CD4-positive, alpha-beta T cell (primary cell): ENCODE measurements at places on chromosomes 1 and 21.

DNA sequence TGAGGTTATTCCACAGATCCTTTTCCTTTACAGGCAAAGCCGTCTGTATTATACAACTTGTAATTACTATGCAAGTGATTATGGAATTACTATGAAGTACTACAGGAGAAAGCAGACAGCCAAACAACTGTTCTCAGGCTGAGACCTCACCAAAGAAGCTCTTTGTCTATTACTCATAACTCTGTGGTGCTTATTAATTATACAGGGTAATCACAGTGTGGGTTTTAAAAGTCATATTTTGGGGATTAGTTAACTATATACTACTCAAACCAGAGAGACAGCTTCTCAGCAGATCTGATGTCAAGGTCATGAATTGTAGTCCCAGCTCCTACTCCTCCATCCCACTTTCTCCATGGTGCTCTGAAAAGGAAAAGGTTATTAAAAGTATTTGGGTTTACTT, 49.6 kb downstream of the CTTNBP2NL start:
- no peak for DNase-seq

DNA sequence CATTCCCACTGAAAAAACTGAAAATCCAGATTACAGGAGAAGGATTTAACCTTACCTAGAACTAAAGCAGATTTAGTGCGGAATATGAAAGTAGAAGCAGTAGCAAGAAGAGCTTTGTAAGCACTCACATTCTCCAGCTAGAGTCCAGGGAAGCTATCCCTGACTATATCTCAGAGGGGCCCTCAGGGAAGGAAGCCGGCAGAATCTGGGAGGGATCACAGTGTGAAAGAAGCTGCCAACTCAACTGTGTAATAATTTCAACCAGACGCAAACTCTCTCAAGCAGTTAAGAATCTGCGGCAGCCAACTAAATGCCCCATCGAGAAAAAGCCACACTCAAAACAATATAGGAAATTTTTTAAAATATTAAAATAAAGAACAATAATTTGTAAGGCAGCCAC, 163.8 kb downstream of the EIF4G3 start:
- no peak for DNase-seq

DNA sequence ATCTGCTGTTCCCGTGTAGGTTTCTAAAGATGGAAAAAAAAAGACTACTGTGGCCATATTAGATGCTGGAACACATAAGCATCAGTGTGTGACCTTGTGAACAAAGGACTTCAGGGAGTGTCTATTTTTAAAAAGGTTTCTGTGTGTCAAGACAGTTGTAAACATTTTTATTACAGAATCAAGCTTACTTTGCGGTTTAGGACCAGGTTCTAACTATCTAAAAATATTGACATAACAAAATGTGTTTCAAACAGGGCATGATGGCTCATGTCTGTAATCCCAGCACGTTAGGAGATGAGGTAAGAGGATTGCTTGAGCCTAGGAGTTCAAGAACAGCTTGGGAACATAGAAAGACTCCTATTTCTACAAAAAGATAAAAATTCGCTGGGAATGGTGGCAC, 7.1 kb upstream of the DDI2 start:
- DNase-seq: no peak

DNA sequence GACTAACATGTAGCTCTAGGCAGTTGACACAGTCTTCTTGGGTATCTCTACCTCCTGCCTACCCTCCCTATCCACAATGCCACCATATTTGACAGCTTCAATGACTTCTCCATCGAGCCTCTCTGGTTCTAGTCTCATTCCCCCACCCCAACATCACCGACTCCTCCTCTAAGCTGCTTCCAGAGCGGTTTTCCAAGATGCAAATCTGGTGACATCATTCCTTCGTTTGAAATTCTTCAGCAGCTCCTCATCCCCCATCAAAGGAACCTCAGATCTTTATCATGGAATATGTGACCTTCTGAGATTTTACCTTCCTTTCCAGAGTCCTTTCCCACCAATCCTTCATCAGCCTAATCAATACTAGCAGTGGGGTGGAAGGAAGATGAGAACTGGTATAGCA, 352.4 kb upstream of the RUNX1 start:
- no peak for DNase-seq

DNA sequence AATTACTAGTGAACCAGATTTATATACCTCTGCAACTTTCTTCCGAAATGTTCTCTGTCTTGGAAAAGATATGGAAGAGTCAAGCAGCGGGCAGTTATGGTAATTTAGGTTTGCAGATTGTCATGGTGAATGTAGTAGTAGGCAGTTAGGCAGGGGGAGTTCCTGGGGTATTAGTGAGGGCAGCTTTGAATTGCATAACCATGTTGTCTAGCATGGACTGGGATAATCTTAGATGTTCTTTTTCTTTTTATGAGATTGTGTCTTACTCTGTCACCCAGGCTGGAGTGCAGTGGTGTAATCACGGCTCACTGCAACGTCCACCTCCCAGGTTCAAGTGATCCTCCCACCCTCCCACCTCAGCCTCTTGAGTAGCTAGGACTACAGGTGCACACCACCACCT, 25.0 kb downstream of the MACF1 start:
- no peak for DNase-seq

DNA sequence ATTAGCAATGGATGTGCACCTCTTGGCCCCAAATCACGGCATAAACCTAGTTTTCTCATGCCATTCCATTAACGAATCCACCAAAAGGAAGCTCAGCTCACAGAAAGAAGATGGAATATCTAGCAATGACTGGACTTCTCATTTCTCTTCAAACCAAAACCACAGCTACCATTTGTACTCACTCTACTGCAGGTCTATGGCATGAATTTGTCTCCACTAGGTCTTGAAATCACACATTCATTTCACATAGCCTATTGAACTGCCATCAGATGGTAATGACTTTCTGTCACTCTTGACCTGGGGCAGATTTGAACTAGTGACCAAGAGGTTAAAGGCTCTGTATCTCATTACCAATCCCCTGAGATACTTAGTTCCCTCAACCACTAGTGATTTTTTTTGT, 382.7 kb downstream of the DPYD start:
- DNase-seq: no peak

GRCh38 chr1:203554071-203554470, 60.1 kb downstream of the OPTC start:
- no peak for DNase-seq

- no peak for DNase-seq
Observed at GRCh38 chr1:1892763-1893120, 1.9 kb upstream of the GNB1 start.

- no peak for DNase-seq
Observed at GRCh38 chr1:99619583-99619982, 26.3 kb upstream of the PALMD start.

DNA sequence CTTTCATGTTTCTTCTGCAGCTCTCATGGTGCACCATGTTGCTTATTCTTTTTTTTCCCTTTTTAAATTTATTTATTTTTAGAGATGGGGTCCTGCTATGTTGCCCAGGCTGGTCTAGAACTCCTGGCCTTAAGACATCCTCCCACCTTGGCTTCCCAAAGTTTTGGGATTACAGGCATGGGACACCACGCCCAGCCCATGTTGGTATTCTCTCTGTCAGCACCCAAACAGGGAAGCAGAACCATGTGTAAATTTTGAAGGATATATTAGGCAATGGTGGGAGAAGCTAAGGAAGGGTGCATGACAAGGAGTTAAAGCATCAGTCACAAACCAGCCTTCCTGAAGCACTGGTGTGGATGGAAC, 39.6 kb upstream of the ENAH start:
- no peak for DNase-seq

DNA sequence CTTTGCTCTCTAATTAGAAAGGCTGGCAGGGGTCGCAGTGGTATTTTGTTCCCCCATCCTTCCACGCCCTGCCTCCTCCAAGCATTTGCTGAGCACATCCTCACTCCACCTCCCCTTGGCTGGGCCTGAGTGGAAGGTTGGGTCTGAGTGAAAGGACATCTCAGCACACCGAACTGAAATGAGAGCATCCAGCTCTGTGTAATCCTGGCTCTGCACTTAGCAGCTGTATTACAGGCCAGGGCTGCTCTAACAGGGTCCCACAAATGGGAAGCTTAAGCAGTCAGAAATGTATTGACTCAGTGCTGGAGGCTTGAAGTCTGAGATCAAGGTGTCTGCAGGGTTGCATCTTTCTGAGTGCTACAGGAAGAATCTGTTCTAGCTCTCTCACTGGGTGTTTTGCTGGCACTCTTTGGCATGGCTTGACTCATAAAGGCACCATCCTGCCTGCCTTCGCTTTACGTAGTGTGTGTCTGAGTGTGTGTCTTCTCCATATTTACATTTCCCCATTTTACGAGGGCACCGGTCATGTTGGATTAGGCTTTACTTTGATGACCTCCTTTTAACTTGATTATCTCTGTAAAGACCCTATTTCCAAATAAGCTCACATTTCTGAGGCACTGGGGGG, 48.5 kb upstream of the IGSF21 start:
- DNase-seq: no peak

DNA sequence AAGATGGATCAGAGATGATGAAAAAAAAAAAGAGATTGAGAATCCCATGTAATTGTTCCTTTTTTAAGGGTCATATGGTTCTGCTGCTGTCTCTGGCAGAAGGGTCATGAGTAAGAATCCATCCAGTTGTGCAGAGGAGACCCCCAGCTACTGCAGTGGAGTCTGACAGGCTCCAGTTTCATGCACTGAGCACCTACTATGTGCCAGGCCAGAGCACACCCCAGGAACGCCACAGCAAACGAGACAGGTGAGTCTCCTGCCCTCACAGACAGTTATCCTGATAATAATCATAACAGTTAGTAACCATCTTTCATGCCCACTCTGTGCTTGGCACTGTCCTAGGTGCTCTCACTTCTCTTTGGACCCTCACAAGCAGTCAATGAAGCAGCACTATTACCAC, 420.0 kb downstream of the MATN1 start:
- no peak for DNase-seq

DNA sequence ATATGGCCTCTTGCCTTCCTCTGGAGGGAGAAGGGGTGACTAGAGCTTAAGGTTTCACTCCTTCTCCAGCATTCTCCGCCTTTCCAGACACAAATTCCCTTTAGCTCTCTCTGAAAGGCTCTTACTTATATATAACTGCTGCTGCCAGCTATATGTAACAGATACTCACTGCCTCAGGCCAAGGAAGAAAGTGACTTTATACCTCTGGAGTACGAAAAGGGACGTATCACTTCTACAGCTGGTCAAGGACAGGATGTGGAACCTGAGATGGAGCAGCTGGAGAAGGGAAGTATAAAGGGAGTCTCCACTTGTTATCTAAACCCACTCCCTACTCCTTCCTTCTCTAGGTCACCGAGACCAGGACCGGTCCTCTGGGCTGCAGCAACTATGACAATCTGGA, 102.4 kb downstream of the BRINP2 start:
- no peak for DNase-seq

- DNase-seq: no peak
Observed at GRCh38 chr1:226489718-226490425, 58.7 kb upstream of the STUM start.

DNA sequence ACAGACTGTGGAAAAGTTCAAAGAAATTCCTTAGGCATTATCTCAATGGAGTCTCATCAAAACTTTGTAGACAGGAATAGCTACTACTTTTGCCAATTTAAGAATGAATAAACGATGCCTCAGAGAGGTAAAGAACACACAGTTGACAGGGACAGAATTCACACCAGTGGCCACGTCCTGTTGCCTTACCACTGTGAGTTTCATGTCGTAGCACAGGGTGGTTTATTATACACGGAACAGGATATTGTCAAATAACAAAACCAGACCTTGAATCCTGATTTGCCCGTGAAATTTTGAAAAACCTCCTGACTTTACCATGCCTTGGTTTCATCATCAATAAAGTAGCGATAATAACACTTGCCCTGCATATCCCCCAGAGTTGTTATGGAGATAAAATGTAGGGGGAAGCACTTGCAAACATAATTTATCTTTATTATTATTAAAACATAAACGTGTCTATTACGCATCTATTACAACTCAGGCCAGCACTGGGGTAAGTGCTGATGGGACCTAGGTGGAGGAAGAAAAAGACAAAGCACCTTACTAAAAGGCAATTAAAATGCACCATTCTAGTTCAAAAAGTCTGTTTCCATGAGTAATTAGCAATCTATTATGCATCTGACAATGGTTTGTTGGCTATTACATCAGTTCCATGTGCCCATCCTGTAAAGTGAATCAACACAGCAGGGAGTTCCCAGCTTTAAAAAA, 408.1 kb upstream of the RUNX1 start:
- no peak for DNase-seq

DNA sequence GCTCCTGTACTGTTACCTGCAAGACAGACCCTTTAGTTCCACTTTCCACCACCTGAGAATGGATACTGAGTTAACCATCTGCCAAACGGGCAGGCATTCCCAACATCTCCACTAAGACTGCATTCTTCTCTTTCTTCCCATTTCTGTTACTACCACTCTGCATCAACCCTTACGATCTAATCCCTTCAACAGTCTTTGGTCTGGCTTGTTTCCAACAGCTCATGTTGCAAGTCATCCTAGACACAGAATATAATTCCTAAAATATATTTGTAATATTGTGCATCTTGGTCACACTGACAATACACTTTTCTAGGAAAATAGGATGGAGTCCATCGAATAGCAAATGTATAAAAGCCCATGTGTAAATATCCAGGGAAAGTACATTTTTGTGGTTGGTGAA, 166.7 kb downstream of the SIPA1L2 start:
- no peak for DNase-seq

DNA sequence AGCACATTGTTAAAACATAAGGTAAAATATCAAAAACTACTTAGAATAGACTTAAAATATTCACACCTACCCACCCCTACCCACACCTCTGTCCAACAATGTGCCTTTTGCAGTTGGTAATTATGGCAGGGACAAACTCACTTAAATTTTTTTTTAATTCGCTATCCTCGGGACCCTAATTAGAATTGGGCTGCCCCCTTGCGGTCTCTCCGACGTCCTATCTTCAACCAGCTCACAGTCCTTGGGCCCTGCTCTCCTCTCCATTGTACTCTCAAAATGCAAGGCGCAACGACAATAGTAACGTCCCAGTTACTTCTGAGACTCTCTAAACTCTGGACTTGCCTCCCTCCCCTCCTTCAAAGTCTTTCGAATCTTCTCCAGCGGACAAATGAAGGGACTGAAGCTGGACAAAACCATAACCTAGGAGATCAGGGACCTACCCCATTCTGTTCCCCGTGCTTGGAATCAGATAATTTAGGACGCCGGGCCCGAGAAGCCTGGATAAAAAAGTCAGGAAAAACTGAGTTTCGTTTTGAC, 1.1 kb upstream of the CIART start:
- peak; percentile 41 for DNase-seq

DNA sequence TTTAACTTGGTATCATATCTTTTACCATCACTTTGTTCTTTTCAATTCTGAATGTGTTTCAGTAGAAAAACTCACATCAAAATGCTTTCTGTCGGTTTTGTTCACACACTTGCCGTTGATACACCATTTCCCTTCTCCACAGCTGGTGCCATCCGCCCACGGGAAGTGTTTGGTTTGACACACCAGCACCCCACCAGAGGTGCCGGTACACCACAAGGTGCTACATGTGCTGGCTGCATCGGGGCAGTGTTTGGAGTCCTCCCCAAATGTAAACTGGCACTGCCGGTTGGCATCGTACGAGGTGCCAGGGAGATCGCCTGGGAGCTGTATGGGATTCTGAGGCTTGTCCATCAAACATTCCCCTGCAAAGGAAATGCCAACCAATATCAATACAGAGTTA, 5.0 kb downstream of the ADAMTS1 start:
- DNase-seq: no peak
